A375 (cell line): ENCODE measurements at places on chromosomes 3 and 15. TPM values are rescaled to one million over a fixed set of nuclear protein-coding genes. Genes with fewer than 3 reads are reported as not detected.

SEMA6D gene
- 0.60 and 0.64 TPM in 2 replicates for total RNA-seq

DUOXA2 gene
- not detected in 2 replicates for total RNA-seq

NPTN gene
- 86.2 and 88.6 TPM in 2 replicates for total RNA-seq

SGO1 gene
- total RNA-seq = 12.1 and 14.6 TPM in 2 replicates

IL16 gene
- total RNA-seq = 1.4 and 1.6 TPM in 2 replicates

LRRC2 gene
- 0.37 and 0.53 TPM in 2 replicates for total RNA-seq

SMCO1 gene
- total RNA-seq = not detected in 2 replicates
